ENCODE measurements at places on chromosomes 1 and 21.

- no peak for DNase-seq
Observed at GRCh38 chr1:111538343-111539025, 35.1 kb upstream of the ADORA3 start.

GRCh38 chr1:29325675-29326074 is 89.4 kb downstream of the PTPRU start:
- no peak for DNase-seq

- peak; percentile 17 for DNase-seq
Observed at GRCh38 chr1:52139817-52140540, 1.9 kb upstream of the ZFYVE9 start.

DNA sequence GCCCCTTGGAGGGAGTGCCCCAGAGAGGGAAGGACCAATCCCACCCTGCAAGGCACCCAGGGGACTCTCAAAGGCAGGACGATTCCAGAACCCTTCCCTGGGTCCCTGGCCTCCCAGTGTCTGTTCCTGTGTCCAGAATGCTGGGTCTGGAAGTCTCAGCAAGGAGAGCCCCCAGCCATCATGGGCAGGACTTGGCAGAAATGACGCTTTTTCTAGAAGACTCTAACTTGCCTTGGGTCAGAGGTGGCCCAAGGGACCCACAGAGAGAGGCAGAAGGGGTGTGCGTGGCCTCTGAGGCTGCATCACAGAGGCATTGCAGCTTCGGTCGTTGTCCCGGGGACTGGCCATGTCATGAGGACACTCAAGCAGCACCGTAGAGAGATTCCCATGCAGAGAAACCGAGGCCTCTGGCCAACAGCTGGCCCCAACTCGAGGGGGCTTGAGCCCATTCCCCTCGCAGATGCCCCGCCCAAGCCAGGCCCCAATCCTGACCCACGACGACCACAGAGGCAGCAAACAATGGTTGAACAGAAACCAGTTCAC is 57.8 kb downstream of the WNT9A start:
- DNase-seq: no peak

DNA sequence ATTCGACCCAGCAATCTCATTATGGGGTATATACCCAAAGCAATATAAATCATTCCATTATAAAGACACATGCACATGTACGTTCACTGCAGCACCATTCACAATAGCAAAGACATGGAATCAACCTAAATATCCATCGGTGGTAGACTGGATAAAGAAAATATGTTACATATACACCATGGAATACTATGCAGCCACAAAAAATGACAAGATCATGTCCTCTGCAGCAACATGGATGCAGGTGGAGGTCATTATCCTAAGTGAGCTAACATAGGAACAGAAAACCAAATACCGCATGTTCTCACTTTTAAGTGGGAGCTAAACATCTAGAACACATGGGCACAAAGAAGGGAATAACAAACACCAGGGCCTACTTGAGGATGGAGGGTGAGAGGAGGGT is 115.5 kb downstream of the PTPN14 start:
- no peak for DNase-seq

DNA sequence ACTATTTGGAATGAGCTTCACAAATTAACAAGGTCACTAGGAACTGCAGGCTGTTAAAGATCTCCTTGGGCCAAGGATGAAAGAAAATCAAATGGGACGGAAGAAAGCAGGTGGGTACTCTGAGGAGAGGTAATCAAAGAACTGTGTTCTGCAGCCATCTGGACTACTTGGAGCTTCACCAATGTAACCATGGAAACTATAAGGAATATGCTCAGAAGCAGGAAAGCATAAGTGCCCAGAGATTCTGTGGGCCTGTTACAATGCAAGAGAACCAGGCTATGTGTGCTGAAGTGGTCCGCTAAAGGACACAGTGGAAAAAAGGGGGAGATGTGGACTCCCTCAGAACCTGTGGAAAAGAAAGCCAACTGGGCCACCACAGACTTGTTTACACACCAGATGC is 238.5 kb downstream of the PTGER3 start:
- DNase-seq: no peak

GRCh38 chr1:44246806-44247205 is 33.5 kb downstream of the DMAP1 start:
- no peak for DNase-seq

DNA sequence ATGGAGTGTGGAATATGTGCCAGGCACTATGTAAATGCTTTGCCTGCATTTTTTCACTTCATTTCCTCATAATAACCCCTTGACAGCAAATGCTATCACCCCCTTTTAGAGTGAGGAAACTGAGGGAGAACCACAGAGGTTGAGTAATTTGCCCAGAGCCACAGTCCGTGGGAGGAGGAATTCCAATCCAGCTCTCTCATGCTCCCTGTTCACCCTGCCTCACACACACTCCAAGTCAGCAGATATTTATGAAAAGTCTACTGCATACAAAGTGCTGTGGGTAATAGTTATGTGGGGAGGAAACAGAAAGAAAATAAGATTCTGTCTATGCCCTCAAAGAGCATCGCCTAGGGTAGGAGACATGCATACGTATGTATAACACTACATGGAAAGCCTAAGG is 30.9 kb upstream of the RBM15 start:
- DNase-seq: no peak

DNA sequence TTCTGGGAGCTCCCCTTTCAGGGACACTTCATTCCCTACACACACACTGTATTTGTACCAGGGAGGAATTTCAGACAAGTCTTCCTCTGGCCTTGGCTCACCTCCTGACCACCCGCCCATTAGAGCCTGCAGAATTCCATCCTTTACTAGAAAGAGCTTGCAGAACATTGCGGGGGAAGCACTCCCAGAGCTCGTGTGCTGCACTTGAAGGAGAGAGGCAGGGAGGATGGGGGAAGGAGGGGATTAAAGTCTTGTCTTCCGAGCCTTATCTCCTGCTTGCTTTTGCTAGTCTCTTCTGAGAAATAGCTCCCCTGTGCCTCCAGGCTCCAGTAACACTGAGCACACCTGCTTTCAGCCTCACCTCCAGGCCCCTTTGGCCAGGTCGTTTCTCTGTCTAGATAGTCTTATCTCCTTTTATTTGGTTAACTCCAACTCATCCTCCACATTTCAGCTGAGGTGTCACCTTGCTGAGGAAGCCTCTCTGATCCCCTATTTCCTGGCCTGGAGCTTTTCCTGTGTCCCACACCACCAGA is 62.0 kb downstream of the PCNX2 start:
- no peak for DNase-seq

GRCh38 chr1:2606396-2606880 is 19.9 kb downstream of the PRXL2B start:
- DNase-seq: peak; percentile 9

- DNase-seq: no peak
Observed at GRCh38 chr1:20083178-20083944, 13.4 kb downstream of the PLA2G5 start.

- no peak for DNase-seq
Observed at GRCh38 chr1:163013826-163014600, 55.1 kb upstream of the RGS4 start.

GRCh38 chr1:150009604-150010392 is 728 bp downstream of the OTUD7B start:
- peak; percentile 72 for DNase-seq

- no peak for DNase-seq
Observed at GRCh38 chr1:19055701-19056100, 99.2 kb upstream of the IFFO2 start.

GRCh38 chr1:200154069-200154767 is 126.7 kb downstream of the NR5A2 start:
- peak; percentile 37 for DNase-seq

- DNase-seq: no peak
Observed at GRCh38 chr1:14259191-14259757, 339.2 kb upstream of the KAZN start.

- DNase-seq: no peak
Observed at GRCh38 chr1:20184481-20184900, 1.4 kb upstream of the UBXN10 start.

- DNase-seq: no peak
Observed at GRCh38 chr1:62398377-62398776, 38.5 kb upstream of the USP1 start.

GRCh38 chr1:183942933-183943693 is 94.4 kb downstream of the COLGALT2 start:
- no peak for DNase-seq

GRCh38 chr1:70228670-70229069 is 7.5 kb downstream of the SRSF11 start:
- no peak for DNase-seq

GRCh38 chr1:41418857-41419583 is 57.8 kb downstream of the FOXO6 start:
- no peak for DNase-seq

DNA sequence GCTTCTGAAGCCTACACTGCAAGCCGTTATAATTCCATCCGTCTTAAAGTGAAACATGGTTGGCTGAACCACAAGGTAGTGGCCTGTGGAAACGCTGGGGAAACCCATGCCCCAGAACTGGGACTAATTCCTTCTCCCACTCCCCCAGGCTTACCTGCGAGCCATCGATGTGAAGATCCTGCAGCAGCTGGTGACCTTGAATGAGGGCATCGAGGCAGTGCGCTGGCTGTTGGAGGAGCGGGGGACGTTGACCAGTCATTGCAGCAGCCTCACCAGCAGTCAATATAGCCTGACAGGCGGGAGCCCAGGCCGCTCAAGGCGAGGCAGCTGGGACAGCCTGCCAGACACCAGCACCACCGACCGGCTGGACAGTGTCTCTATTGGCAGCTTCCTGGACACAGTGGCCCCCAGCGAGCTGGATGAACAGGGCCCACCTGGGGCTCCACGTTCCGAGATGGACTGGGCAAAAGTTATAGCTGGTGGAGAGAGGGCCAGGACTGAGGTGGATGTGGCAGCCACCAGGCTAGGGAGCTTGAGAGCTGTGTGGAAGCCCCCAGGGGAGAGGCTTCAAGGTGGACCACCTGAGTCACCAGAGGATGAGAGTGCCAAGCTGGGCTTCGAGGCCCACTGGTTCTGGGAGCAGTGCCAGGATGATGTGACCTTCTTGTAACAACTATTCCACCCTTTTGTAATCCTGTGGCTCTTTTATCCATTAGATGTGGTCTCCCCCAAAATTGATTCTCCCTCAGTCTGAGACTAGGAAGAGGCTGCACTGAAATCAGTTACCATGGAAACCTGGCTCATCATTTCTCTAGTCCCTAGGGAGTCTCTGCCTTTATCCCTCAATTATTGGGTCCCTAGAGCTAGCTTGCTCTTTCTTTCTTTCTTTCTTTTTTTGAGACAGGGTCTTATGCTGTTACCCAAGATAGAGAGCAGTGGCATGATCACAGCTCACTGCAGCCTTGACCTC is 16.7 kb downstream of the LURAP1 start:
- no peak for DNase-seq

DNA sequence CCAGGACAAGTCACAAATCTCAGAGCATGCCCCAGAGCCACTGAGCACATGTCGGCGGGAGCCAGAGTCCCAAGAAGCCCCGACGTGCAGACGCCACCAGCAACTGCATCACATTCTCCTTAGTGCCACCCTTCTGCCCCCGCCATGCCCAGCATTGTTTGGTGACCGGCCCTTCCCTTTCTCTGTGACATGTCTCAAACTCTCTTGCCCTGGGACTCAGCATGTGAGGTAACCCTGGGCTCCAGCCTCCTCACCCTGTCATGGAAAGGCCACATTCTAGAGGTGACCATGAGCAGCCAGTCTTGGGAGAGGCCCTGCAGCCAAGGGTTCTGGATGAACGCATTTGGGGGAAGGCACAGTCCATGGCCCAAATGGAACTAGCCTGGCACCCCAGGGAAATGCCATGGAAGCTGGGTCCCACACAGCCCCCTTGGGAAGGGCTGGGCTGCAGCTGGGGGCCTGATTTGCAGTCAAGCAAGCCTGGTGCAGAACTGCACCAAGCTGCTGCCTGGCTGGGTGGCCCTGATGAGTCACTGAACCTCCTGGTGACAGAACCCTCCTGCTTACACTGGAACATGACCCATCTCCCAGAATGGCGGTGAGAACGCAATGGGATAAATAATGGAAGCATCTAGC is 94.4 kb downstream of the ITPKB start:
- DNase-seq: peak; percentile 52

- DNase-seq: no peak
Observed at GRCh38 chr21:44432841-44433790, 22.2 kb upstream of the LRRC3 start.
